ENCODE measurements at places on chromosomes 1 and 21. TPM values are rescaled to one million over a fixed set of nuclear protein-coding genes. Genes with fewer than 3 reads are reported as not detected.

MRAP gene
- total RNA-seq, result not detected

OR6N2 gene
- not detected for total RNA-seq

PEAR1 gene
- not detected for total RNA-seq

DYNLT4 gene
- 0.36 TPM for total RNA-seq

BMP8A gene
- total RNA-seq, result 0.22 TPM

ERICH3 gene
- total RNA-seq, result not detected

DDR2 gene
- total RNA-seq, result 0.45 TPM

TSPEAR gene
- total RNA-seq, result not detected

CHODL gene
- total RNA-seq, result not detected

COL16A1 gene
- 0.34 TPM for total RNA-seq

GPR3 gene
- total RNA-seq, result 1.1 TPM

RPL5 gene
- total RNA-seq, result 1,782 TPM

TIE1 gene
- 0.25 TPM for total RNA-seq

GNAT2 gene
- 0.81 TPM for total RNA-seq

PDC gene
- not detected for total RNA-seq

COA7 gene
- total RNA-seq, result 16.3 TPM

TLCD4 gene
- total RNA-seq, result 0.32 TPM

CYP4Z1 gene
- not detected for total RNA-seq

ITPKB gene
- 40.8 TPM for total RNA-seq

CRNN gene
- total RNA-seq, result not detected

Data from activated CD8-positive, alpha-beta T cell treated with anti-CD3 and anti-CD28 coated beads for 36 hours (primary cell).